ENCODE measurements at places on chromosomes 11 and 22. TPM values are rescaled to one million over a fixed set of nuclear protein-coding genes. Genes with fewer than 3 reads are reported as not detected.
A peak's percentile ranks its signal among the peaks of the same experiment; 100 is the strongest.

- DNase-seq = peak; percentile 32
Measured at GRCh38 chr11:12746593-12747097, 72.4 kb downstream of the TEAD1 start.

- no peak for DNase-seq
Measured at GRCh38 chr11:2663915-2664314, 35.9 kb downstream of the KCNQ1OT1 start.

GRCh38 chr22:25199731-25200520 is at the start of gene CRYBB3:
Gene CRYBB3, plus strand, starts transcription at chr22:25199858. Its CDS starts 1,539 bp downstream, at chr22:25201397.
- DNase-seq = no peak

DNA sequence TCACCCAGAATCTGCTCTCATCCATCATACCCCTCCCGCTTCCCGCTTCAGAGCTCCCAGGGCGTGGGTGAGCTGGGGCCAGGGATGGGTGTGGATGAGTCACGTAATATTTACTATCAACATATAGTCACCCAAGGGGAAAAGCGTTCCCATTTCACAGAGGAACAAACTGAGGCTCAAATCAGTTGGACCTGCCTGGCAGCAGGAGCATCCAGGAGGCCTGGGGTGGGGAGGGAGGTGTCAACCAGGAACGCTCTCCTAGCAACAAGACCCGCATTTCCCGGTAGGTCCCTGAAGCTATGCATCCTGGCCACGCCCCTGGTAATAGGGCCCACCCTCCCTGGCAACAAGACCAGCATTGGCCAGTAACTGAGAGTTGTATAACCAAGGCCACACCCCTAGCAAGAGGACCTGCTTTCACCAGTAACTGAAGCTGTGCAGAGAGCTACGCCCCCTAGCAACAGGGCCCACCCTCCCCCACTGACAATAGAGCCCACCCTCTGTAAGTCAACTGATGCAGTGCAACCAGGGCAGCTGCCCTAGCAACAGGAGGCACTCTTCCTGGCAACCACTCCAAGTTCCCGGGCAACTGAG is 32.7 kb upstream of the TXNRD2 start:
- DNase-seq = peak; percentile 46

The YPEL1 gene
- total RNA-seq = 7.2 TPM

DNA sequence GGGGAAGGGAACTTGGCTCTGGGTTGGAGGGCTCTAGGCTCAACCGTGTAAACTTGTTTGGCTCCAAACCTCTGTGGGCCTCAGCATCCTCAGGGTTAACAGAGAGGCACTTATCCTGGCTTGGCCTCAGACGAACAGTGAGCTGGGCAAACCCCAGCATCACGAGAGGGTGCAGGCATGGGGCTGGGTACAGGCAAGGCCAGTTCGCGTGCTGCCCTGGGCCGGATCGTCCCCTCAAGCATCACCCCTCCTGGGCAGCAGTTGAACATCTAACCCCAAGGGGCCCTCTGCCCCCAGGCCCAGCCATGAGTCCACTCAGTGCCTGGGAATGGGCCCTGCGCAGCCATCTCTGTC is 1.9 kb downstream of the EHBP1L1 start:
- no peak for DNase-seq

DNA sequence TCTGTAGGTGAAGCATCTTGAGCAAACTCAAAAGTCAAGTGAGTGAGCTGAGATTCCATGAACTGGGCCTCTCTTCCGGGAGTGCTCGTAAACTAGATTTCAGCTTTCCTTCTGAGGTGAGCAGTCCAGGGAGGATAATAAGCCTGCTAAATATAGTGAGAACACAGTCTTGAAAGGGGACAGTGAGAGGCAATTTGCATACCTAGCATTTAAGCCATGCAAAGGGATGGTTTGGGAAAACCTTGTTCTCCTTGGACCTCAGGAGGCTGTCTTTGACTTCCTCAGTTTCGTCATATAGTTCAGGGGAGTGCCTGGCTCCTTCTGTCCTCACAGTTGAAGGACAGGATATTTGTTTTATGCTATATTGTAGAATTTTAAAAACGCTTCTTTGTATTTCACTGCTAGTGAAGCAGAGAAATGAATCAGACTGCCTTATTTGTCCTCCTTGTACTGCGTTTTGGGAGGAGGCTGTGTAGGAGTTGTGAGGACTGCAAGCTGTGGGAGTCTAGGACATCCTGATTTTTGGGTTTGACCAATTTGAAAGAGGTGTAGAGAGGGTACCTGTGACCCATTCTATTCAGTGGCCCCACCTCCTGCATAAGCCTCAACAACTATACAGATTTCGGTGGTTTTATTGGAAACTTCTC is 11.0 kb upstream of the SORL1-AS1 start:
- no peak for DNase-seq

GRCh38 chr22:26499188-26499703 is 13.0 kb downstream of the TFIP11 start:
- no peak for DNase-seq

DNA sequence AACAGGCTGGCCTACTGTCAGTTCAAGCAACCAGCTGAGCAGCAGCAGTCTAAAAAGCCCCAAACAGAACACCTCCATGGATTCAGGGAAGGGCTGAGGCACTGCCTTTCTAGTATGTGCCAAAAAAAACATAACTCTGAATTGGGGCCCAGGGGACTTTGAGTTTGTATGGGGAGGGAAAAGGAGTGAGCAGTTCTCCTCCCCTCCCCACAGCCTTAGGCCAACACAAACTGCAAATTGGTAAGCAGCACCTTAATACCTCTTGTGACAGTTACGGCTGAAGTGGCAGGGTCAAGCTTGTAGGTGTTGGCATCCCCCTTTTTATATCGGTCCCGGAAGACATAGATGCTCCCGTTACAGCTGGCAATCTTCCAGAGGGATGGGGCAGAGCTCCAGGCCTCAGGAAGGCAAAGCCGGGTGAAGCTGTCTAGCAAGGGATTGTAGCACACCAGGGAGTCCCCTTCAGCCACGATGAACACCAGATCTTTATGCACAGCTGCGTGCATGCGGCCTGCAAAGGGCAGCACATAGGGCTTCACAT is 6.0 kb downstream of the KBTBD4 start:
- no peak for DNase-seq

The OR10V1 gene
- not detected for total RNA-seq

The OTOG gene
- total RNA-seq = not detected

The RELT gene
- total RNA-seq = 0.51 TPM

- DNase-seq = no peak
Measured at GRCh38 chr11:78266451-78266850, 77.7 kb downstream of the USP35 start.

- DNase-seq = no peak
Measured at GRCh38 chr22:49871482-49871881, 17.8 kb downstream of the ZBED4 start.

GRCh38 chr11:29781268-29781667 is 235.6 kb downstream of the KCNA4 start:
- DNase-seq = no peak

DNA sequence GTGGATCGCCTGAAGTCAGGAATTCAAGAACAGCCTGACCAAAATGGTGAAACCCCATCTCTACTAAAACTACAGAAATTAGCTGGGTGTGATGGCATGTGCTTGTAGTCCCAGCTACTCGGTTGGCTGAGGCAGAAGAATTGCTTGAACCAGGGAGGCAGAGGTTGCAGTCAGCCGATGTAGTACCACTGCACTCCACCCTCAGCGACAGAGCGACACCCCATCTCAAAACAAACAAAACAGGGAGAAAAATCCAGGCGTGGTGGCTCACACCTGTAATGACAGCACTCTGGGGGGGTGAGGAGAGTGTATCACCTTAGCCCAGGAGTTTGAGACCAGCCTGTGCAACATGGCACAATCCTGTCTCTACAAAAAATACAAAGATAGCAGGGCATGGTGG is 802.3 kb upstream of the ARHGAP42 start:
- no peak for DNase-seq
